Activated T-helper 9 cell treated with anti-CD3 and anti-CD28 coated beads, Interleukin-2, amount 50 U/mL, for 16 hours (primary cell): ENCODE measurements at places on chromosomes 3 and 15.

DNA sequence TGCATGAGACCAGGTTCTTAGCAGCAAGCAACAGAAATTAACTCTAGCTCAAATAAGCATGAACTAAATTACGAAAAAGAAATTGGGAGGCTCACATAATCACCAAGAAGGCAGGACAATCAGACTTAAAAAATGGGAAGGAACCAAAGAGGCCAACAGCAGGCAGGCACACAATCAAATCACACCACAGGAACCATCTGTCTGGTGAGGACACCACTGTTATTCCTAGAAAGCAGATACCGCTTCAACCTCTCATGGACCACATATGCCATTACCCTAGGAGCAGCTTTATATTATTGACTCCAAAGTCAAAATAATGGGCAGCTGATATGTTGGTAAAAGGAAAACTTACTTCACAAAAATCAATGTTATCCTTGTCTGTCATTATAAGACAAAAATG, 51.6 kb downstream of the SUCLG2 start:
- no peak for DNase-seq

GRCh38 chr15:38073178-38073946, 138.9 kb downstream of the TMCO5A start:
- no peak for DNase-seq

GRCh38 chr3:81217101-81217500, 544.3 kb downstream of the GBE1 start:
- DNase-seq = no peak

DNA sequence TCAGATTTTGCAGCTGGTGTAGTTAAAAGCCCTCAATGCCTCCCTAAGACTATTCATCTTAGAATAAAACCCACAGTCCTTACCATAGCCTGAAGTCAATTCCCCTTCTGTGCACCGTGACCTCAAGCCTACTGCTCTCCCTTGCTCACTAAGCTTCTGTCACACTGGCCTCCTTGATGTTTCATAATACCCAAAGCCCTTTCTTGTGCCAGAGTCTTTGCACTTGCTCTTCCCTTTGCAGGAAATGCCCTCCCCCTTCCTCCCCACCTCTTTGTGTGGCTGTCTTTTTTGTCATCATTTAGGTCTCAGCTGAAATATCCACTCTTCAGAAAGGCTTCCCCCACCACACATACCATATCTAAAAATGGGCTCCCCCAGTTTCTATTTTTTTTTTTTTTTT, 4.2 kb upstream of the PLEKHO2 start:
- no peak for DNase-seq

- no peak for DNase-seq
Measured at GRCh38 chr15:87602371-87602770, 654.2 kb downstream of the NTRK3 start.

GRCh38 chr3:162492446-162493081, 996.0 kb downstream of the OTOL1 start:
- DNase-seq = no peak

- no peak for DNase-seq
Measured at GRCh38 chr3:131283862-131284261, 97.7 kb upstream of the NUDT16 start.

DNA sequence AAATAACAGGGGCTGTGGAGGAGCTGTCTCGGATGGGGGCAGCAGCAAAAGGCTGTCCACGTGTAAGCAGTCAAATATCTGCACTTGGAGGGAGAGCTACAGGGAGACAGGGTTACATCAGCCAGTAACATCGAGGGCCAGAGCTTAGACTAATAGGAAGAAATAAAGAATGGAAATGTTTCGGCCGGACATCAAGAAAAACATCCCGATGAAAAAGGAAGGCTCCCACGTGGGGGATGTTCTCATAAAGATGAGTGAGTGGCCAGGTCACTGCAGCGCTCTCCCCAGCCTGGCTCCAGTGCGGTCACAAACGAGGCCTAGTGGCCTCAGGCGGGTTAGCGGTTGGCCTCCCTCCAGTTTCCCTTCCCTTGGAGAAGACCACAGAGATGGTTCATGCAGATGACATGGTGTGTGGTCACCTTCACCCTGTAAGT, 56.1 kb upstream of the WNT5A start:
- DNase-seq = no peak

DNA sequence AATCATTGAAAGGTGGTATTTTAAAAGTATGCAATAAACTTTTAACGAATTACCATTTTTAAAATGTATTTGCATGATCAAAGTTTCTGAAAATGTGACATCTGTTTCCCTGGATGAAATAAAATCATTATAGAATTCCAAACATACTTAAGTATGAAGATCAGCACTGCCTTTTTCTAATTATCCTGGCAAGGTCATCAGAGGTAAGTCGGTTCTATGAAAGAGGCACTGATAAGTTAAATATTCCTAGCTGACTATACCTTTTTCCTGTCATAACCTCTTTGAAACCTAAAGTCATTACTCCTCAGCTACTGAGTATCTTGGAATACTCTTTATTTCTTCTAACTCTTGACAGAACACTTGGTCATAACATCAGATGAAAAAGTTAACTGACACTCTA, 406.1 kb upstream of the ALCAM start:
- no peak for DNase-seq

GRCh38 chr15:51727141-51727897, 10.1 kb downstream of the LYSMD2 start:
- DNase-seq = no peak

DNA sequence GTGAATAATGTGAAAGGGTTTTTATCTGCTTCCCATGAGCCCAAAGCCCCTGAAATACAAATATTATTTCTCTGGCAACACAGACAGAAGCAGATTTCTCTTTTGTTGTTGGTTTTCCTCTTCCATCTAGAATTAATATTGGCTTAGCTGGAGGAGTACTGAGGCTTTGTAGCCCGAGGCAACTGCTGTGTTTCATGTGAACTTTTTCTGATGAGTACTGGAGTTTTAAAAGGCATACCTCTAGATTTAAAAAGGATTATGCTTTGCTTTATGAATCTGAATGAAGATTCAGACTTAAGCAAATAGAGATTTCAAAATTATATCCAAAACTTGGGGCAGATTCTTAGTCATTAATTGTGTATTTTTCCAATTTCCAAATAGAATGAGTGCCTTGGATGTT, 50.9 kb downstream of the IQCH start:
- no peak for DNase-seq

DNA sequence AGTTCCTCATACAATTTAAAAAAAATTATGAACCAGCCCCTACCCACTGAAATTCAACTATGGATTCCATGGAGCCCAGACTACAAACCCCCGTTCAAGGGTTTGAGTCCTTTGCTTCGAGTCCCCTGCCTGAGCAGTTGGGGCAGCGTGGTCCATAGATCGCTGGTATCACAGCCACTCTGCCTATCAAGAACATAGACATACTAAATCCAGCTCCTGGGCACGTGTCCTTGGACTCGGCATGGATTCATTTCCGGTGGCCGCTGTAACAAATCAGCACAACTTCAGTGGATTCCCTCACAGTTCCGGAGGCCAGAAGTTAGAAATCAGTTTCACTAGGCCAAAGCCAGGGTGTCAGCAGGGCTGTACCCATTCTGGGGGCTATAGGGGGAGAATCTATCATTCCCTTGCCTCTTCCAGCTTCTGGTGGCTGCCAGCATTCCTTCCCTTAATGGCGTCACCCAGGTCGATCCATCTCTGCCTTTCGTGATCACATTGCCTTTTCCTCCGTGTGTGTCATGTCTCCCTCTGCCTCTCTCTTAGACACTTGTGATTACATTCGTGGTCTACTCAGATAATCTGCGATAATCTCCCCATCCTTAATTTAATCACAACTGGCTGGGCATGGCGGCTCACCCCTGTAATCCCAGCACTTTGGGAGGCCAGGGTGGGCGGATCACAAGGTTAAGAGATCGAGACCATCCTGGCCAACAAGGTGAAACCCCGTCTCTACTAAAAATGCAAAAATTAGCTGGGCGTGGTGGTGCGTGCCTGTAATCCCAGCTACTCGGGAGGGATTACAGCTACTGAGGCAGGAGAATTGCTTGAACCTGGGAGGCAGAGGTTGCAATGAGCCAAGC, 4.6 kb upstream of the TMEM44 start:
- DNase-seq = no peak
